ENCODE measurements at places on chromosomes 4 and X.

DNA sequence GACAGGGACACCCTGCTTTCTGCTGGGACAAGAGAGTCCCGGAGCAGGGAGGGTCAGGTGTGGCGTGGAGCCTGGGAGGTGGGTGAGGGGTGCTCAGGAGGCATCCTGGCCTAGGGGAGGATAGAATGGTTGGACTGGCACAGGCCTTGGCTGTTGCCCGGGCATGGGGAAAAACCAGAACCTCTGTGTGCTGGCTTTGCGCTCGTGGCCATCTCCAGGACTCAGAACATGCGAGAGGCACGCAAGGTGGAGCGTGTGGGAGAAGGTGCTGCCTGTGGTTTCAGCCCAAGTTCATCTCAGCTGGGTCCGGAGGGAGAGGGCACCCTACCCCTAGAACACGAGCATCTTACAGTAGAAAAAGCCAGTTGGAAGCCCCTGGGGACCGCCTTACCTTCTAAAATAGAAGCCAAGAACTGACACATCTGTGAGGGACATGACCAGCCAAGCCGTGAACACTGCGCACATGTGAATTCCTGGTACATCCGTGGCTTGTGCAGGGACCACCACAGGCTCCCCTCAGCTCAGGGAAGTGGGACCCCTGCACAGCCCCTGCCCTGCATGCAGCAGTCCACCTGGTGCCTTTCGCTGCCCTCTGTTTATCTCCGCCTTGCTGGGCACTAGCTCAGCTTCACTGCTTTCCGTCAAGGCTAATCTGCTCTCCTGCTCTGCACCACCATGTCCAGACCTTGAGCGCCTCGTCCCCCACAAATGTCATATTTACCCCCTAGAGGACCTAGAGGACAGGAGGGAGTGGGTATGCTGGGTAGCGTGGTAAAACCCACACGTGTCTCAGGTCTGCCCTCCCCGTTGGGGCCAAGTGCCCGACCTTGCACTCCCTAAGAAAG lies 13.5 kb downstream of the MSANTD1 start:
- no peak for DNase-seq

- no peak for DNase-seq
Measured at GRCh38 chr4:135007400-135007799, 805.8 kb upstream of the PABPC4L start.

DNA sequence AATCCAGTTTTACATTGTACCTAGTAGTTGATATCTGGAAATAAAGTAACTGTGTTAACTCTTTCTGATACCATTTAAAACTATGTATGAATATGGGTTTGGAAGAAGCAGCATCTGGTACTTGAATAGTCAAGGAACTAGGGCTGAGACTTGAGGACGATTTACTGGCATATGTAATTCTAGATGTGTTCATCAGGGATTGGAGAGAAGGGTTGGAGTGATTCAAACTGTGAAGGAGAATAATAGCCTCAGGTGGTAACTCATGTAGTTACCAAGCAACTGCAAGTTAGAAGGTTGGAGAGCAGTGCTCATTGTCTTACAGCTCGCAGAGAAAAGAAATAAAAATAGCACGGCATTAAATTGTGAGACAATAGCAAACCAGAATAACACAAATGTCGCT lies 29.5 kb upstream of the TXLNG start:
- DNase-seq = no peak

DNA sequence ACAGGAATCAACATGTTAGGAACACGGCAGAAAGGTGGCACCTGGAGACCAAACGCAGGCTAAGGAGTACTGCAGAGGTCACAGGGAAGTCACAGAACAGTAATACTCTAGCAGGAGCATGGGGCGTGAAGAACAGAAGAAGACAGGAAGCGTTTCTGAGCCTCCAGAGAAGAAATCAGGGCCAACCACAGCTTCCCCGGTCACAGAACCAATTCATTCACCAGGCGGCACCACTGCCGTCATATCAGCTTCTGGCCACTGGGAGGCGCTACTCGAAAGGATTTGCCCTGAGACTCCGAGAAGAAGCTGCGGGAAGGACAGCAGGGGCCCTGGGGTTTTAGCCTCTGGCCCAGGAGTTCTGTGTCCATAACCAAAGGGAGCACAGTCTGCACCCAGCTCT lies 78.0 kb upstream of the DRD5 start:
- DNase-seq = peak; percentile 52

DNA sequence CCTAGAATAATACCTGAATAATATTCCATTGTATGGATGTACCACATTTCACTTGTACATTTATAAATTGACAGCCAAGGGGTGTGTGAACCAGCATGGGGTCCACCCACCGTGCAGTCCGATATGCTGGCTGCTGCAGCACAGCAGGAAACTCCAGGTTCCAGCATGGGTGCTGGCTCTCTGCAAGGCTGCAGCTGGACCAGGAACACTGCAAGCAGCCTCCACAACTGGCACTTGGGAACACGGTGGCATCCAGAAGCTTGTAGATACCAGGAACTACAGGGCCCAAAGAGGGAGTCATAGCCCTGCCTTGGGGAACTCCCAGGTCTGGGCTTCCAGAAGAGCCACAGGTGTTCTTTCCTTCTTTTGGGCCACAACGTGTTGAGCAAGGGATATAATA lies 91.2 kb downstream of the NXF2 start:
- DNase-seq = no peak

DNA sequence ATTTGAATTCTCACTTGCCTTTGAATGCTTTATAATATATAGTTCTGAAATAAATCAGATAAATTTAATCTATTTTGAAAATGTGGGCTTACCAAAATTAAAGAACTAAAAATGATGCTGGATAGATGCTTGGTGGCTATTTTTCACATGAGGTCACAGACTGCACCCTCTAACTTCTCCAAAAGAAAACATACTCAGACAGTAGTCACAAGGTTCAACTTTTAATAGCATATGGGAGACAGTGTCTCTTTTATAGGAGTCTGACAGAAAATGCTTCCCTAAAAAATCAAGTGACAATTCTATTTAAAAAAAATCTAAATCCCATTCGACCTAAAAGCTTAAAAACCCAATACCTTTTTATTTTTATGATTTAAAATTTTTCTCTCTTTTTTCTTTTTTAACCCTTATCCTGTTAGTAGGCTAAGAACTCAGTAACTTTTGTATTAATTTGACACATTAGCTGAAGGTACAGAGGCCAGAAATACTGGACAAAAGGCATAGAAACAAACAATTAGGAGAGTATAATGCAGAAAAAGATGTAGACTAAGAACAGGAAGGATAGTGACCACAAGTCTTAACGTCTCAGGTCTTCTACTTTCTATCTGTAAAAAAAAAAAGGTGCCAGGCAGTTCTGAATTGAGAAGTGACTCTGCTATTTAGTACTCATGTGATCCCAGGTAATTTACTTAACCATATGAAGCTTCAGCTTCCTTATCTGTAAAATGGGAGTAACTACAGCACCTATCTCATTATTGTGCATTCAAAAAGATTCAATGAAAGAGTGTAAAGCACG lies 7.6 kb downstream of the TIGD4 start:
- no peak for DNase-seq

DNA sequence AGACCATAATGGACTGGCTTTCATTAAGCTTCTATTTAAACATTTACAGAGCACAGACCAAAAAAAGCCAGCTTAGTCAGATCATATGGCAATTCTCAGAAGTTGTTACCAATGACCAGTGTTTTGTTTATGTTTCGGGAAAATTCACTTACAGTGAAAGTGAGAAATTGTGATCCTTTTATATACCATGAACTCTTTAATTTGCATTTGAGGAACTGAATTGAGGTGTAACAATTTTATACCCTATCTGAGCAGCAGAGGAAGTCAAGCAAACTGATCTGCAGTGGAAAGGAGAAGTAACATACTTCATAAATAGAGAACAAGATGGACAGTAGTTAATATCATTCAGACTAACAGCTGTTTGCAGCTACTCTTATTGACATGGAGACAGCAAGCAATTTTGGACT lies 97.1 kb downstream of the TMA16 start:
- DNase-seq = no peak

DNA sequence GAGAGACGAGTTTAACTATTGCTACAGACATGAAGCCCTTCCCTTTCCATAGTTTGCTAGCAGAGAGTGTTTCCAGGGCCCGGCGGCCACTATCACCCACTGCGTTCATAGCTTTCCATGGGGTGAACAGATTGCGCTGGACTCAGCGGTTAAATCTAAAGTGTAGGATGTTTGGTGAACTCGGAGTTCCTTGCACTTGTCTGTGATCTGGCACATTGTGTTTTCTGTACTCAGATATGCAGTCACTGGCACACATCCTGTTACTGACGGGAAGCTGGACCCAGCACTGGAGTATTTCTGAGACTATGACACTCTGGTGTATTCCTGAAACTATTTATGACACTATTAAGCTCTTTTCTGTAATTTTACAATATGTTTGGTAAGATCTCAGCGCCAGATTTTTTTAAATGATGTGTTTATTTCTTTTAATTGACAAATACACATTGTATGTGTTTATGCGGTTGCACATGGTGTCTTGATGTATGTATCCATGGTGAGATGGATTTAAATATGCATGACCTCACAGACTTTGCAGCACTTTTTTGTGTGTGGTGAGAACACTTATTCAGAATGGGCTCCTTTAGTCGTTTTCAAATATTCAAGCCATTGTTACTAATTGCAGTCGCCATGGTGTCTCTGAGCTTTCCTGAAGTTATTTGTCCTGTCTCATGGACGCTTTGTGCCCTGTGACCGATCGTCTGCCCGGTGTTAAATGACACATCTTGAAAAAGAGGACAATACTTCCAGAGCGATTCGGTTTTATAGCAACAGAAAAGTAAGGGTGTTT lies 14.1 kb downstream of the CD99 start:
- DNase-seq = no peak
